ENCODE measurements at places on chromosomes 4 and X.
A peak's percentile ranks its signal among the peaks of the same experiment; 100 is the strongest.

DNA sequence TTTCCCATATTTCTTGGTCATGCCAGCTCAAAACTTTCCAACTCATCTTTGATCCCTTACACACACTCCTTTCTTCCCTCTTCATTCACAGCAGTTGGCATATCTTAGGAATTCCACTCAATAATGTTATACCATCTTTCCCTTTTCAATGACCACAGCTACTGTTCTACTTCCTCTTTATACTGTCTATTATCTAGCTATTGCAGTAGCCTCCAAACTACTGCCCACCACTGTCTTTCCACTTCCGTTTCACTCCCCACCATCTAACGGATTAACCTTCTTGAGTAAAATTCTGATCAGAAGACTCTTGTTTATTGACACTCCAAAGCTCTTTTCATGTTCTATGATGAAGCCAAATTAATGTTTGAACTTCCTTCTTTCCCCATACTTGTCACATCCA is 55.8 kb downstream of the ADAMTS3 start:
- DNase-seq, result no peak

DNA sequence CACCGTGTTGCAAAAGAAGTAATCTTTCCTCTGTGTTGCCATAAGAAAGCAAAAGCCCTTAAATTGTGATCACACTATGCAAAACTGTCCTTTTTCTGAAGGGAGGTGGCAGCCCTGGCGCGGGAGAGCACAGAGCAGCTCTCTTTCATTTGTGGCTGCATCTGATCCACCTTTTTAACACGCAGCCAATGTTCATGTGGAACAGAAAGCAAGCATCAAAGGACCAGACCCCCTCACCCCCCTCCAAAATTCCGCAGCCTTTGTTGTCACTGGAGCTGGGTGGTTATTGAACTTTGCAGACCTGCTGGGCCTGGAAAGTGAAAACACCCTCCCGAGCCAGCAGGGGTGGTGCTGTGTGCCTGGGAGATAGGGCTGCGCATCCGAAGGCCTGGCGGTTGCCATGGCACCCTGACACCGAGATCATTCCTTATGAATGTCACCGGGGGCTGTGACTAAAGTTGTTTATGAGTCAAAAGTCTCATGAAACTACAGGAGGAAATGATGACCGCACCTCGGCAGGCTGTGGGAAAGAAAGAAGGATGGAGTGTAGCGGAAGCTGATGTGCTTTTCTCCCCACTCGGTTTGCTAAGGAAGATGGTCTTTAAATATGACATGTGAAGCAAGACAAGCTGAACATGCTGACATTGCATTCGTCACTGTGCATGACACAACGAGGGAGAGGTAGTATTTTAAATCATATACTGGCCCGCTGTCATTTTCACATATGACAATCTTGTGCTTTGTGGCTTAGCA is 367.4 kb downstream of the UNC5C start:
- peak; percentile 77 for DNase-seq

DNA sequence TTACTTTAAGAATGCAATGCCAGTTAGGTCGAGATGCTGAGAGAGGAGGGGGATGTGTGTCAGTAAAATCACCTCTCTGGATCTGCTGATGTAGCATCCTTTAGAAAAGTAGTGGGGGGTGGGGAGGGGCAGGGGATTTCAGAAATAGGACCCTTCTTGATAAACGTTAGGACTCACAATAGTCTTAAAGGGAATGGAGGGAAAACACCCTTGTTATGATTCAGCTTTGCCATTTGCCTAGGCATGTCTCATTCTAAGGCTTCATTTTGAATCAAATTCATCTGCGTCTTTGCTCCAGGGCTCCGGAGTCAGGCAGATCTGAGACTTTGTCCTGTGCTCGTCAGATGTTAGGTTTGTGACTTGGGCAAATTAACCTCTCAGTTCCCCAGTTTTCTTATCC is 879 bp downstream of the SH2D1A start:
- no peak for DNase-seq

DNA sequence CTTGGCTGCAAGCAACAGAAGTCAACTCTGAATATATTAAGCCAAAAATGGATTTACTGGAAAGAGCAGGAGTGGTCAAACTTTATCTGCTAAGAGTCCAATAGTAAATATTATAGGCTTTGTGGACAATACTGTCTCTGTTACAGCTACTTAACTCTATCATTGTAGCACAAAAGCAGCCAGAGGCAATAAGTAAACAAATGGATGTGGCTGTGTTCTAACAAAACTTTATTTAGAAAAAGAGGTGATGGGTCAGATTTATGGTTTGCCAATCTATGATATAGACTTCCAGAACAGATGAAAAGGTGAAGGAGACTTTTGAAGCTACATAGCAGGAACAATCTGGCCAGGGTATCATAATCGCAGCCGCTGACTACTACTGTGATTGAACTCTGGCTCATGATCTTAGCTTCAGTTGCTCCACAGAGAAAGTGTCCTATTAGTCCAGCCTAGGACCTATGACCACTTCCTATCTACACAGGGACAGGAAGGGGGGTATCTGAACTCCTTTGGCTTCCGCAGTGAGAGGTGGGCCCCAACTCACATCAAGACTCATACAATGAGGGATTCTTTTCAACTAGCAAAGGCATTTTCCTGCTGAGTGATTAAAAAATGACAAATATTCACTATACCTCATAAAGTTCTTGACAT is 154.9 kb downstream of the ATG4A start:
- no peak for DNase-seq

DNA sequence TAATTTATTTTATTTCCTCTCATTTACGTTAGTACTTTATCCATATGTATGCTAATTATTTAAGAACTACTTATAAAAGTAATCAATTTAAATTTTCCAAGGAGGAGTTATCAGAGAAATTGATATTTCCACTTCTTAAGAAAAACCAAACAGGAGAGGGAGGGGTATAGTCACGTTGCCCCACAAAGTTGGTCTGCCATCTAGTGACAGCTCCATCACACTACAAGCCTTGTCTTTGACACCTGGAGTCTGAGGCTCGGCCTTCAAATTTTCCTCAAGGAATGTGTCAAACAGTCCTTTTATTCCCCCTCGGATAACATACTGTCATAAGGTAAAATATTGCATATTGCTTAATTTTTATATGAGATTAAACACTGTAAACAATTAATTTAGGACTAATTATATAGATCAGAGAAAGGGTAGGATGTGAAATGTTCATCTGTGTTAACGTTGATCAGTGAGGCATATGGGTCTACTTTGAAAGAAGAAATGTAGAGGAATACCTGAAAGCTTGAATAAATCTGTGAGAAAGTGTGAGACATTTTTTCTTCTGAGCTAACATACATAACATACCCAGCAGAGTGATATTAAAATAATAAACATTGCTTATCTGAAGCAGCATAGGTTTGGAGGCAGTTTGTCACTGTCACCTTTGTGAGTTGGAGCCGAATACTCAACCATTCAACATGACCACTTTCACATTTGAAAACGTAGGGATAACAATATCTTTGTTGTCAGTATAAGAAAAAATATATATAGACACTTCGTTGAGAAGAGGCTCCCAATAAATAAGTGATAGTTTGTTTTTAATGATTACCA is 114.4 kb downstream of the GLRA3 start:
- peak; percentile 60 for DNase-seq

DNA sequence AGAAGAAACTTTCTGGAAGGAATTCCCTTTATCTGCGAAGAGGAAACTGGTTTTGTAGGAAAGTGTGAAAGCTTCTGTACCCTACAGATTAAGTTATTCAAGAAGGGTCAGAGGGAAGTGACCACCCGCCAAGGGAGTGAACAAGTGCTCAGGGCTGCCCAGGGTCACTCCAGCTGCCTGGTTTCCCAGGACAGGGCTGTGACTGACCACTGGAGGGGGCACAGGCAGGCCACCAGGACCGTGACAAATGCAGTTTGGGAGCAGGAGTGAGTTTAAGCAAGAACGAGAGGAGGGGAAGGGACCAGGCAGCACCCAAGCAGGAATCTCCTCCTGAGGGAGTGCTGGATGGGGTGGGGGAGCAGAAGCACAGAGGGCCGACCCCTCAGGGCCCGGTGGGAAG is 34.2 kb downstream of the ZFYVE28 start:
- no peak for DNase-seq

DNA sequence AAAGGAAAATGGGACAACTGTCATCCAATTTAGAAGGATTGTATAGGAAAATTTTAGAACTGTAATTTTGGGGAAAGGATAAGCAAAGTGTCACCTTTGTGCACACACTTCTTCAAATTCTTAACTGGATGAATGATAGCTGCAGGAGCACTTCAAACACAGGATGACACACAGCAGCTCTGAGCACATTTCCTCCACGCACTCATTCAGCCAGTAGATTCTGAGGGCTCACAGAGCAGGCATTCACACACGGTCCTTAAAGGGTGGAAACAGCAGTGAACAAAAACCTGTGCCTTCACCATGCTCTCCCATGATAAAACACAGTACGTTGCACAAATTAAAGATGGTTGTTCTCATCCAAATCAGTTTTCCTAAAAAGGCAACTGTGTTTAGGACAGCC is 38.5 kb upstream of the KLF3 start:
- no peak for DNase-seq

DNA sequence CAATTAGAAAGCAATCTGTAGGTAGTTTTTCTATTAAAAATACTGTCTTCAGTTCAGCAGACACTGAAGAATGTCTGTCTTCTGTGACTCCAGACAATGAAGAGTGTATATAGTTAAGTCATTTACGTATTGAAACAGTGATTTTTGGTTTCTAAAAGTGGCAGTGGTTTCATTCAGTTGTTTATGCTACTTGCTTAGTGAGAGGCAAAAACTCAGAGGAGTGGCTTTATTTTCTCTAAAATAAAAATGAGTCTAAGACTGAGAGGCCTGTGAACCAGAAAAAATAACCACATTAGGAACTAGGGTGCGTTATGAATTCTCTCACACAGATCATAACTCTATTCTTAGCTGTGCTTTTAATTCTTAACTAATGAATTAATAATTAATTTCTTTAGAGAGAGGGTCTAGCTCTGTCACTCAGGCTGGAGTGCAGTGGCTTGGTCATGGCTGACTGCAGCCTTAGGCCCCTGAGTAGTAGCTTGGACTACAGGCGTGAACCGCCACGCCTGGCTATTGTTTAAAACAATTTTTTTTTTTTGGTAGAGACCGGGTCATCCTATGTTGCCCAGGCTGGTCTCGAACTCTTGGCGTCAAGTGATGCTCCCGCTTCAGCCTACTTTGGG is 31.4 kb downstream of the FREM3 start:
- no peak for DNase-seq

- DNase-seq, result peak; percentile 4
Observed at GRCh38 chr4:141524116-141524515, 112.3 kb upstream of the IL15 start.

GRCh38 chrX:46941341-46941740 is 29.1 kb downstream of the JADE3 start:
- DNase-seq, result no peak

- no peak for DNase-seq
Observed at GRCh38 chrX:127943571-127943970, 108.6 kb downstream of the ACTRT1 start.

DNA sequence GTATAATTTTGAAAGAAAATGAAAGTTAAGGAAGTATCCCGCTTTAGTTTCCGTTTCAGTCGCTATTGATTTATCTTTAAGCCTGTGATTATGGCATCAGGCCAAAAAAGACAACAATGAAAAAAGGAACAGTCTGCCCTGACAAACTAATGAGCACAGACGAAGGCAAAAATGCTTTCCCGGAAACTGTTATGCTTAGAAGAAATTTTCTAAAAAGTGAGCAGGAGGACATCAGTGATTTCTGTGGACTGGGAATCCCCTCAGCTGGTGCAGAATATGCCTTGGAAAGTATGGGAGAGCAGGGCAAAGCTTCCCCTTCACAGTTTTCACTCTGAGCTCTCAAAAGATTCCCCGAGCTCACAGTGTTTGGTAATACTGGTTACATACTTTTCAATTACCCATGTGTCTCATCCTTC is 5.1 kb upstream of the CXCL10 start:
- peak; percentile 32 for DNase-seq

- DNase-seq, result peak; percentile 59
Observed at GRCh38 chrX:68647156-68647957, at the start of gene STARD8. STARD8 (plus strand) TSS chrX:68647666; CDS start chrX:68647883, 217 bp downstream.

Data from cardiac fibroblast (primary cell).